Amniotic epithelial cell (primary cell): ENCODE measurements at places on chromosomes 7 and 10.

DNA sequence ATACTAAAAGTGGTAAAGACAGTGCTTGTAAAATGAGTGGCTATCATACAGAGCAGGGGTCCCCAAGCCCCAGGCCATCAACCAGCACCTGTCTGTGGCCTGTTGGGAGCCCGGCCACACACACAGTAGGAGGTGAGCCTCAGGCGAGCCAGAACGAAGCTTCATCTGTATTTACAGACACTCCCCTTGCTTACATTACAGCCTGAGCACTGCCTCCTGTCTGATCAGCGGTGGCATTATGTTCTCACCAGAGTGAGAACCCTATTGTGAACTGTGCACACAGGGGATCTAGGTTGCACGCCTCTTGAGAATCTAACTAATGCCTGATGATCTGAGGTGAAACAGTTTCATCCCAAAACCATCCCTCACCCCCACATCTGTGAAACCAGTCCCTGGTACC, 58.7 kb downstream of the ITGA8 start:
- DNase-seq = no peak

- DNase-seq = no peak
Observed at GRCh38 chr10:121522831-121523230, 75.4 kb downstream of the FGFR2 start.

DNA sequence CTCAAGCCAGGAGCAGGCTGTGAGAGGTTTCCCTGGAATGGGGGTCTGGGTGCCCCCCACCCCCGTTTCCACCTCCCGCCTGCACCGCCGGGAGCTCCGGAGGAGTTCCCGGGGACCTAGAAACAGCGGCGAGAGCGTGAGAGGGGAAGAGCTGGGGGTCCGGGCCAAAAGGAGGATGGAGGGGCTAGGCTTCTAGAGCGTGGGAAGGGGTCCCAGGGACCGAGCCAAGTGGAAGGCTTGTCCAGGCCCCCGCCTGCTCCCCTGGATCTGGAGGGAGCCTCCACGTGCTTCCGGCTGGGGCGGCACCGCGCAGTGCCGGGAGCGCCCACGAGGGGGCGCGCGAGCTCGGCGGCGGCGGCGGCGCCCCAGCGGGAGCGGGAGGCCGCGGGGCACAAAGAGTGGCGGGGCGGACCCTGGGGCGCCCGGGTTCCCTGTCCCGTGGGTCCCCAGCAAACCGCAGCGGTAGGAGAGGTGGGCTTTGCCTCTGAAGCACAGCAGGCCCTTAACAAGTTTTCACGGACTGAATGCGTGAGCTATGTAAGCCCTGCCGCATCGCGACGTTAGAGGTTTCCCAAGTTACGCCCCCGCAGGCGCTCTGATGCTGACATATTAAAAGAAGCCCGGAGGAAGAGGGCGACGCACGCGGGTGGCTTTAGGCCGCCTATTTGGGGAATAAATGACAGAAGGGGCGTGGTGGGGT, 104.4 kb upstream of the LRRC4 start:
- DNase-seq = peak; percentile 24

- no peak for DNase-seq
Observed at GRCh38 chr7:4203626-4204512, 478.2 kb upstream of the FOXK1 start.
